Large intestine (tissue), 12 donors: ENCODE measurements at places on chromosomes 4 and X.

GRCh38 chr4:188819233-188819632, 680.0 kb downstream of the TRIML1 start:
- no peak for DNase-seq

- DNase-seq = no peak
These were observed 149.7 kb upstream of the MSX1 start for GRCh38 chr4:4709736-4710135.

DNA sequence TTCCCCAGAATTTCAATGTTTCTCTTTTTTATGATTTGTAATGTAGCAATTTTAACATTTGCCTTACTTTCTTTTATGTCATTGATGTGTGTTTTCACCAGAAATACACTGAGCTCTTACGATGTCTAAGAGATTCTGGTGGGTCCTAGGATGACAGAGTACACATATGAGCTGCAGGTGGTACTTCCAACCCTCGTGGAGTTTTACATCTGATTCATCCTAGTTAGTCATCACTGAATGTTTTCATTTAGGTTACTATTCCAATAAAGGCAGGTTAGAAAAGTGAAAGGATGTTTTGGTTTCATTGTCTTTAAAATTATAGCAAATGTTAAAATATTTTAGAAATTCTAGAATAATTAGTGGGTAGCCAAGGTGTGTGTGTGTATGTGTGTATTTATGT, 605.9 kb downstream of the ADGRL3 start:
- DNase-seq = no peak

- DNase-seq = no peak
These were observed 4.6 kb downstream of the MMAA start for GRCh38 chr4:145623831-145624230.
